ENCODE measurements at places on chromosomes 2 and 18. TPM values are rescaled to one million over a fixed set of nuclear protein-coding genes. Genes with fewer than 3 reads are reported as not detected.
A peak's percentile ranks its signal among the peaks of the same experiment; 100 is the strongest.

DNA sequence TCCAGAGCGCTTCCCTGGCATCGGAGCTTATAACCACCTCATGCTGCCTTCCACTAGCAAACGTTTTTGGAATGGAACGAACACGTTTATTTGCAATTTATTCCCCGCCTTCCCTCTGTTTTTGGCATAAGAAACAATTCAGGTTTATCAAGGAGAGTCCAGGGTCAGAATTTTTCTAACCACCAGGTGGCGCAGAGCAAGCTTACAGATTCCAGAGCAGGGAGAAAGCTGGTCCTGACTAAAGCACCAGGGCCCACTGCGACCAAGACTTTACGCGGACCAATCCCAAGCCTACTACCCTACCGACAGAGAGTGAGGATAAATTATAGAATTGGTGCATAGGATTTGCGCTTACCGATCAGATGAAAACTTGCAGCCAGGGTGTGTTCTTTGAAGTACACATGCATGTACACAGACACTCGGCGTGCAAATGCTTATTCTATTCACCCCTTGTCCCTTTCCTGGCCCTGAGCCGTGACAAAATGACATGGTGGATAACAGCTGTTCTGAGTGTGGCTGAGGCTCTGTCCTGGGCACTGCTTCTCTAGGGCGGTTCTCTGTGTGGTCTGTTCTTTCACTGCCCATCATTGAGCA, 34.7 kb downstream of the NAPG start:
- peak; percentile 83 for DNase-seq

GRCh38 chr2:129673234-129673633, 306.2 kb upstream of the RAB6C start:
- no peak for DNase-seq

DNA sequence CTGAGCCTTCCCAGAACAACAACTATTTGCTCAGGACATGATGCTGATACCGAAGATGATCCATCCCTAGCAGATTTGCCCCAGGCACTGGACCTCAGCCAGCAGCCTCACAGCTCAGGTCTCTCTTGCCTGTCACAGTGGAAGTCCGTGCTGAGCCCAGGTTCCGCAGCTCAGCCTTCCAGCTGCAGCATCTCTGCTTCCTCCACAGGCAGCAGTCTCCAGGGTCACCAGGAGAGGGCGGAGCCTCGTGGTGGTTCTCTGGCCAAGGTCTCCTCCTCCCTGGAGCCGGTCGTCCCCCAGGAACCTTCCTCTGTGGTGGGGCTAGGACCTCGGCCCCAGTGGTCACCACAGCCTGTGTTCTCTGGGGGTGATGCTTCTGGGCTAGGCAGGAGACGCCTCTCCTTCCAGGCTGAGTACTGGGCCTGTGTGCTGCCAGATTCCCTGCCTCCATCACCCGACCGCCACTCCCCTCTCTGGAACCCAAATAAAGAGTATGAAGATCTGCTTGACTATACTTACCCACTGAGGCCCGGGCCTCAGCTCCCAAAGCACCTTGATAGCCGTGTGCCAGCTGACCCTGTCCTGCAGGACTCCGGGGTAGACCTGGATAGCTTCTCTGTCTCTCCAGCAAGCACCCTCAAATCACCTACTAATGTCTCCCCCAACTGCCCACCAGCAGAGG, 15.4 kb downstream of the CEP68 start:
- no peak for DNase-seq

- DNase-seq, result no peak
Measured at GRCh38 chr2:133173224-133173623, 395.0 kb downstream of the NCKAP5 start.

GRCh38 chr2:132776287-132776686, 106.3 kb upstream of the LYPD1 start:
- DNase-seq, result no peak

GRCh38 chr2:42925742-42926433, 133.5 kb upstream of the HAAO start:
- DNase-seq, result peak; percentile 48

DNA sequence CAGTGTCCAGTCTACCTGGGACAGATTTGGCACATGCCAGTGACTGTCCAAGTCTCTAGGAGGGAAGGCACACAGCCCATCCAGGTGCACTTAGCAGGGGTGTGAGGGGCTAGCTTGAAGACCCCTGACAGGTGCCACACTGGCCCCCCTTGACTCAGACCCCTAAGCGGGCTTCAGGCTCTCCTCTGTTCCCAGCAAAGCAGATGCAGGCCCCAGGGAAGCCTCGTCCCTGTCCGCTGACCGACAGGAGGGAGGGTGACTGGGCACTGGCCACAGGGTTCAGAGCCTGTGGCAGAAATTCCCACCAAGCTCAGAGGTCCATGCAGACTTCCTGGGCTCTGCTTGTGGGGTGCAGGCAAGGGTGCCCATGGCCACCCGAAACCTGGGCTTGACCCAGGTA, 239.8 kb upstream of the MYT1L start:
- DNase-seq, result no peak

- no peak for DNase-seq
Measured at GRCh38 chr2:156396126-156396525, 40.1 kb upstream of the GPD2 start.

GRCh38 chr18:22102953-22103646, 66.3 kb upstream of the GATA6 start:
- no peak for DNase-seq

DNA sequence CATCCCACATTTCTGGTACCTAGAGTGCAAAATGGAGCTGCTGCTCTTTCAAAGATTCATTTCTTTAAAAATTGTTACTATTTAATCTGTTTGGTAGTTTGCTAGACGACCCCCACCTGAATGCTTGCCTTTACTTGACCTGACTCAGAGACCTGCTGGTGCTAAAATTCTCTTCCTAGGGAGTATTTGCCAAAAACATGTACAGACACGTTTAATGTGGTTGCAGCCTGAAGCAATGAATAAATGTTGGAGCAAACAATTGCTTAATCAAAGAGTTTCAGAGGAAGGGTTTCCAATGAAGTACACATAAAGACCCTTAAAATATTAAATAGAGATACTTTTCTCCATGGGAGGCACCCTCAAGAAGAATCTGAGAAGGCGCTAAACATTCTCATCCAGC, 734.4 kb downstream of the CBLN2 start:
- no peak for DNase-seq

- peak; percentile 34 for DNase-seq
Measured at GRCh38 chr2:46471-47345, at the start of gene FAM110C. TSS of gene FAM110C (minus strand) at chr2:46505. CDS start at chr2:46385, 120 bp downstream.

The RSAD2 gene
- total RNA-seq, result 0.63 TPM

The MAP3K19 gene
- not detected for total RNA-seq

The CTDSP1 gene
- total RNA-seq, result 53.6 TPM

The MAP4K3 gene
- total RNA-seq, result 48.0 TPM

The BCL2 gene
- 4.2 TPM for total RNA-seq

The PAX8 gene
- 1.5 TPM for total RNA-seq

The RAB27B gene
- total RNA-seq, result 1.7 TPM

The ANTXR1 gene
- total RNA-seq, result 31.5 TPM
